ENCODE measurements at places on chromosomes 12 and 14.

DNA sequence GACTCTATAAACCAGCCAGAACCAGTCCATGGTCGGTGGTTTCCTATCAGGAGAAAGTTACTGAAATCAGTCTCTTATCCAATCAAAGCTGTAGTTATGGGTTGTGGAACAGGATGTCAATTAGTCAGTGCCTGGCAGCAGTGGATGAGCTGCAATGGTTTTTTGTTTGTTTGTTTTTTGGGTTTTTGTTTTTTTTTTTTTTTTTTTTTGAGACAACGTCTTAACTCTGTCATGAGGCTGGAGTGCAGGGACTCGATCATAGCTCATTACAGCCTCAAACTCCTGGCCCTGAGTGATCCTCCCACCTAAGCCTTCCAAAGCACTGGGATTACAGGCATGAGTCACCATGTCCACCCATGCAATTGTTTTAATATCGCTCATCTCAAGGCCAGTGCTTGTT is 113.3 kb upstream of the CAND1 start:
- no peak for DNase-seq

GRCh38 chr12:21542403-21542802 is 16.3 kb downstream of the SPX start:
- no peak for DNase-seq

- DNase-seq: no peak
These were observed 1.1 kb upstream of the TUBA1A start for GRCh38 chr12:49189731-49190716.

GRCh38 chr12:132484183-132484890 is 5.6 kb upstream of the FBRSL1 start:
- no peak for DNase-seq

GRCh38 chr14:31449971-31450610 is 7.2 kb downstream of the DTD2 start:
- no peak for DNase-seq

GRCh38 chr12:11821386-11822080 is 172.1 kb downstream of the ETV6 start:
- no peak for DNase-seq

- no peak for DNase-seq
These were observed 34.7 kb downstream of the SPTB start for GRCh38 chr14:64844969-64845536.

DNA sequence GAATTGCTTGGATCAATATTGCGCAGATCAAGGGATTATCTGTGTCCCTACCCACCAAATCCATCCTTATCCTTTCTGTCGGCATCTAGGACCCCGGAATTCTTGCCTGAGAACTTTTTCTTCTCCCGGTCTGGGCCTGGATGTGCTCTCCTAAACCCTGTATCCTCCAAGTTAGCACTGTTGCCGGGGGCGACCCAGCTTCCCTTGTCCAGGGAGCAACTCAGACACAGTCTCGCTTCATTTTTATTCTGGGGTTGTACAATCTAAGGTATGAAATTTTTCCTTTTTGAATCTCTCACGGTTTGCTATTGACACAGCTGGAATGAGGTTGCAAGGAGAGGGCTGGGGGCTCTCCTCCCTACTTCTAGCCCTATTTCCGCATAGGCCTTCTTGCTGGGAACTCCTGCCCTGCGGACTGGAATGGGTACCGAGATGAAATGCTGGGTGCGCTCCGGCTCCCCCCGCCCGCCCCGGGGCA is 403 bp upstream of the PNP start:
- no peak for DNase-seq

DNA sequence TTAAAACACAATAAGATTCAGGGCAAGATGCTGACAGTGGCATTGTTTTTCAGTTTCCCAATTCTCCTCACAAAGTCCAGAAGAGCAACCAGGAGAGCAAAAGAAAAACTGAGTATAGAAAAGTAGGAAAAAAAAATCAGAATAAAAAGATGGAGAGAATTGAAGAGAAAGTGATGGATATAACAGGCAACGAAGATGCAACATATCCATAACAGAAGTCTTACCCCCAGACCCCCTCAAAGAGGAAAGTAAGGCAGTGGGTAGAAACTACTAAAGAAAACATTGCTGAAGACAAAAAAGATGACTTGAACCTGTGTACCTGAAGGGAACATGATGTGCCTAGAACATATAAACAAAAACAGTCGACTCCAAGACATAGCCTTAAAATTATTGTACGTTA is 10.6 kb downstream of the TCL1A start:
- no peak for DNase-seq

DNA sequence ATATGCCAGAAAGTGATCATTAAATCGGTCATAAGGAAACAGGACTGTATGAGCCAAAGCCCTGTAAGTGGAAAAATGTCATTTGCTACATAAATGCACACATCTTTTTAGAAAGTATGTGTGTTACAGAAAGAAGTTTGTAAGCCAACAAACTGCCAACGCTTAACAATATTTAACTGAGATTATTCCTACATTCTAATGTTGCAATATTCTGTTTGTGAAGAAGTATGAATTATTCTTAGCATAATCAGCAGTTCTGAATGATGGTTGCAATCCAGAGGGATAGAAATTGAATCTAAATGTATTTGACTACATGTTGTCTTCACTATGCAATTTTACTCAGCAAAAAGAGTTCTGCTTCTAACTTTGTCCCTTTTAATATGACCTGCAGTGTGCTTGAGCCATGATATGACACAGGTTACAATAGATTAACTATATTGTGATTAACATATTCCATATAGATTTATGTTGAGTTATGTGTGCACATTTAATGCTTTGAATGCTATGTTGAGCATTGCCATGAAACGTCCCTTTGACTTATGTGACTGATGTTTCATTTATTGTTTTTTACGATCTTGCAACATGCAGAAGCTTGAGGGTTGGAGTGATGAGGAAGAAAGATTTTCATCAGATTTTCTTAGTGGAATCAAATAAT is 66.8 kb upstream of the PTPRQ start:
- DNase-seq: no peak

- DNase-seq: no peak
These were observed 155.5 kb downstream of the KIF21A start for GRCh38 chr12:39287409-39287808.

DNA sequence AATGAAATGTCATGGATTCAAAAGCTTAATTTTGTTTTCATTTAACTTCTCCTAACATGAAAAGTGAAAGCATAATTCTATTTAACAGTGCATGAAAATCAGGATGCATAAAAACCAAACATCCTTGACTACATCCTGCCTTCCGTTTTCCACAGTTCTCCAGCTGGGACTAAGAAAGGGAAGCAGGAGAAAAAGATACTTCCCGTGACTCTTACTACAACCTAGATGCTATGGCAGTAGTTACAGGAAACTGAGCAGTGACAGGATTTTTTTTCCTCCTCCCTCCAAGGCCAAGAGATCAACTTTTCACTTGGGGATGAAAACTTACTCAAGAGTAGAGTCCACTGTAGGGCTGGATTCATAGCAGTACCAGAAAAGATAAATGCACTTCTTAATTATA is 2.6 kb downstream of the EXOC5 start:
- no peak for DNase-seq

DNA sequence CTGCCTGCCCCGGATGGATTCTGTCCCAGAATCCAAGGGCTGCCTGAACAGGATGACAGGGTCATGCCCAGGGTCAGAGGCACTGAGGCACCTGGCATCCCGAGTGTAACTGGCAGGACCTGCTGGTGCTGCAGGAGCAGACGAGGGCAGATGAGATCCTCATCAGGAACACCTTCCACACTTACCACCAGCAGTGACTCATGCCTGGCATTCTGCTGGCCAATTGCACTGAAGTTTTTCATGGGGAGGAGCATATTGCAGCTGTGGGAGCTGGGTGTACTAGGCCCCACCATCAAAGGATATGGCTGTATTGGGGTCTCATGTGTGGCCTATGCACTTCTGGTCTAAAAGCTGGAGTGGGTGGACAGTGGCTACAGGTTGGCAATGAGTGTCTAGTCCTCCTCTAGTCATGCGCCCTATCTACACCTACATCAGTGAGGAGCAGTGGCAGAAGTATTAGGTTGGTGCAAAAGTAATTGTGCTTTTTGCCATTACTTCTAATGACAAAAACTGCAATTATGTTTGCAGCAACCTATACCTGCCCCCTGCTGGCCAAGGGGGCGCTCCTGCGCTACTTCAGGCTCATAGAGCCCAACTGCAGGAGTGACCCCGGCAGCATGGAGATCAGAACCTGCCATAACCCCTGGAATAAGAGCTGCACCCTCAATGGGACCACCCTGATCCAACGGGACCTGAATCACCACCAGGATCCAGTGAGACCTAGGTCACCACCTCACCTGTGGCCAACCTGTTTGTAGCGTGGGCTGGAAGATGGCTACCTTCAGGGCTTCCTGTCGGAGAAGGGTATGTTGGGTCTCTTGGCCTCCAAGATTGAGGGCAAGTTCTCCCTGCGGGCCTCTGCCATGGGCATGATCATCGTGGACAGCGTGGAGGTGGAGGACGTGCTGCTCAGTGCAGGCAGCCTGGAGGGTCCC is 8.0 kb upstream of the C12orf42 start:
- peak; percentile 42 for DNase-seq

DNA sequence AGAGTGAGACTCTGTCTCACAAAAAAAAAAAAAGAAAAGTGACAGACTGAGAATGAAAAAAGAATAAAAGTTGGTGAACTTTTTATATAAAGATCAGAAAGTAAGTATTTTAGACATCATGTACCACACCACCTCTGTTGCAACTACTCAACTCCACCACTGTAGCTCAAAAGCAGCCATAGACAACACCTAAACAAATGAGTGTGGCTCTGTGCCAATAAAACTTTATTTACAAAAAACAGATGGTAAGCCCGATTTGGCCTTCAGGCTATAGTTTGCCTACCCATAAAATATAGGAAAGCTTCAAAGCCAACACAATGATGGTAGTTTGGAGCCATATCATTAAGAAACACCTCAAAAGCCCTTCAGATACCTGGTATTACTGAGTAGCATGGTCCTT is 154.5 kb upstream of the FOXN3 start:
- no peak for DNase-seq

DNA sequence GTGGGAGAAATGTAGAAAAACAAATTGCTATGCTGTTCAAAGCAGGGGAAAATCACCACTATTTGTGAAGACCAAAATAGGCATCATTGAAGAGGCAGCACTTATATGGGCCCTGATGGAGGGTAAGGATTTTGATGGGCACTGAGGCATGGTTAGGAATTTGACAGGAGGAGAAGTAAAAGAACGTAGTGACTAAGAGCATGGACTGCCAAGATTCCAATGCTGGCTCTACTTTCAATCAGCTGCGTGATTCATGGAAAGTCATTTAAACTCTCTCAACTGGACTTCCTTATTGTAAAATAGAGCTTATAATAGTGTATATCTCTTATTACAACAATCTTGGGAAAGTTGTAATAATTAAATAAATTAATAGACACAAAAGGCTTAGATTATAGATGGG is 267.7 kb upstream of the G2E3 start:
- DNase-seq: no peak

DNA sequence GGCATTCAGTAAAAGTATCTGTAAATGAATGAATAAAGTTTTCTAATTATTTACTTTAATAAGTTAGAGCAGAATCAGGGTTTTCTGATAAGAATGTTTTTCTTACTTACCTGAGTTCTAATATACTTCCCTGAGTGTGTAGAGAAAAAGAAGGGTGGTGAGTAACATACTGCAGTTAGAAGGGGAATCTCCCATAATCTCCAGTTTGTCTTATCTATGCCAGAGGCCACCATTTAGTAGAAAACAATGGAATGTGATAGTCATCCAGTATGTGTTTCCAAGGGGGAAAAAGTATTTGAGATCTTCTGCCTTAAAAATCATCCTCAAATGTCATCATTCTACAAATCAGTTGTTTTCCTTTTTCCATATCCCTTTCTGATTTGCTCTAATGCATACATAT is 56.5 kb upstream of the PAWR start:
- DNase-seq: no peak

GRCh38 chr12:17352164-17352563 is 737.8 kb downstream of the RERGL start:
- DNase-seq: no peak

GRCh38 chr14:71616013-71616412 is 316.2 kb upstream of the RGS6 start:
- no peak for DNase-seq

DNA sequence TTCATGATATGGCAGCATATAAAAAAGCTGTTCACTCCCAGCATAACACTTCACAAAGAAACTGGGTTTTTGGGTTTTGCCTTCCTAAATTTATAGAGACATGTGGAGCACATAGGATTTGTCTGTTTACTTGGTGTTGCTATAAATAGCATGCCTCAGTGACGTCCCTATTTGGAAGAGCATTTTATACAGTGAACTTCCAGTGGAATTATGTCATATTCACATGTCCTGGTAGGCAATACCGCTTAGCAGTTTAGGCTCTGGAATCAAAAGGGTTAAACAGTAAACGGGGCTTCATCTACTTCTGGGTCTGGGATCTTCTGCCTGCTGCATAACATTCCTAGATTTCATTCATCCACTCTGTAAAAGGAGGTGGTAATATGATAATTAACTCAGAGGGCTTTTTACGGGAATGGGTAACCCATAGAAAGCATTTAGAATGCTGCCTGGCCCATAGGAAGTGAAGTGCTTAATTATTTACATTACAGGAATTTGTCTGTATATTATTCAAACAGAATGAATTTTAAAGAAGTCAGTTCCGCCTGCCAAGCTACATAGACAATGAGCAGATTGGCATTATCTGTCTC is 396.1 kb downstream of the TMTC2 start:
- no peak for DNase-seq

- no peak for DNase-seq
These were observed 6.3 kb downstream of the CALCOCO1 start for GRCh38 chr12:53720946-53721345.

GRCh38 chr14:69682621-69683263 is 71.3 kb downstream of the SUSD6 start:
- no peak for DNase-seq

DNA sequence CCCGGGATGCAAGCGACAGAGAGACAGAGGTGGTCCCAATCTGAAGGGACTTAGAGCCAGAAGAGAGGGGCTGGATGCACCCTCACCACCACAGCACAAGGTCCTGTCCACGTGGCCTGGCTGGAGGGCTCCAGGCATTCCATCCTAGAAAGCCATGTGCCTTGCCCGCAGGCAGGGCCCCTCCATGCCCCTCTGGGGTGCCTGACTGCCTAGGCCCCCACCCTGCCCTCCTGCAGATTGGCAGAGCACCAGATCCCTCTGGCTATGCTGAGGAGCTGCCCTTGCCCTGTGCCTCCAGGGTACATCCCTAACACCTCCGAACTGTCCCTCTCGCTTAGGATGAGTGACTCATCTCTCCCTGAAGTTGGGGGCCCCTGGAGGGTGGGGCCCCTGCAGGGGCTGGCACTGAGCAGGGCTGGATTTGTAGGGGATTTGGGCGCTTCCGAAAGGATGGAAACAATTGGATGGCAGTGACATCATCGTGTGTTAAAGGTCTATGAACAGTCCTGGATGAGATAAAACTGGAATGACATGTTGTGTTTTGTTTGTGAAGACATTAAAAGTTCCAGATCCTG is 50.9 kb downstream of the CHGA start:
- no peak for DNase-seq
